ENCODE measurements at places on chromosomes 7 and 10.
A peak's percentile ranks its signal among the peaks of the same experiment; 100 is the strongest.

DNA sequence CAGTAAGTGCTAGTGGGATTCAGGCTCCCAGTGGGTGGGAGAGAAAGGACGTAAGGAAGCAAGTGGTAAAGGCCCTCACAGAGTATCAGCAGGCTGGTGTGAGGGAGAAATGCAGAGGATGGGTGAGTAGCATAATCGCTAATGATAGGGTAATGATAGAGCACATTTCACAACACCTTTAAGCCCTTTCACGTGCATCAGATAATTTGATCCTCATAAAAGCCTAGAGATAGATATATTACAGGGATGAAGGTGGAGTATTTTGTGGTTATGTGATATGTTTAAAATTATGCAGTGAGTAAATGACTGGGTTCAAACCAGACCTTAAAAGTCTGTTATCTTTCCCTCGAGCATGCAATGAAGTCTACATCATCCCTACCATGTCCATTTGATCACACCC lies 10.3 kb downstream of the LEP start:
- no peak for DNase-seq

DNA sequence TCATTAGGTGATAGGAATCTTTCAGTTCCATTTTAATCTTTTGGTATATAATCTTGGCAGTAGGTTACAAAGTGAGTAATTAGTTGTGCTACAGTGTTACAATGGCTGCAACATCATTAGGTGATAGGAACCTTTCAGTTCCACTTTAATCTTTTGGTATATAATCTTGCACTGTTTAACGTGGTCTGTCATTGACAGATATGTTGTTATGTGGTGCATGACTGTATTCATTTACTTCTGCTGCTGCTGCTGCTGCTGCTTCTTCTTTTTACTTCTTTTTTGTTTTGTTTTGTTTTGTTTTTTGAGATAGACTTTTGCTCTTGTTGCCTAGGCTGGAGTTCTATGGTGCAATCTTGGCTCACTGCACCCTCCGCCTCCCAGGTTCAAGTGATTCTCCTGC lies 28.6 kb downstream of the ST7 start:
- DNase-seq, result no peak

DNA sequence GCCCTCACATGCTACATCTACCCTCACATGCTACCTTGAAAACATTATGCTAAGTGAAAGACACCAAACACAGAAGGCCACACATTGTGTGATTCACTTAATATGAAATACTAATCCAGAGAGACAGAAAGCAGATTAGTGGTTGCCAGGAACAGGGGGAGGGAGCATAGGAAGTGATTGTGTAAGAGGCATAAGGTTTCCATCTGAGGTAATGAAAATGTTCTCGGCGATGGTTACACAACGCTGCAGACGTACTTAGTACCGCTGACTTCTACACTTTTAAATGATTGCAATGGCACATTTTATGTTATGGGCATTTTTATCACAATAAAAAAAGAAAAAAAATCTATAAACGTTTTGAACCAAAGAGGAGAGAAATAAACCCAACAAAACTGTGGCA lies 742.3 kb downstream of the TYW1 start:
- DNase-seq, result no peak

- DNase-seq, result no peak
These were observed 59.9 kb downstream of the BMPER start for GRCh38 chr7:33965183-33965744.

DNA sequence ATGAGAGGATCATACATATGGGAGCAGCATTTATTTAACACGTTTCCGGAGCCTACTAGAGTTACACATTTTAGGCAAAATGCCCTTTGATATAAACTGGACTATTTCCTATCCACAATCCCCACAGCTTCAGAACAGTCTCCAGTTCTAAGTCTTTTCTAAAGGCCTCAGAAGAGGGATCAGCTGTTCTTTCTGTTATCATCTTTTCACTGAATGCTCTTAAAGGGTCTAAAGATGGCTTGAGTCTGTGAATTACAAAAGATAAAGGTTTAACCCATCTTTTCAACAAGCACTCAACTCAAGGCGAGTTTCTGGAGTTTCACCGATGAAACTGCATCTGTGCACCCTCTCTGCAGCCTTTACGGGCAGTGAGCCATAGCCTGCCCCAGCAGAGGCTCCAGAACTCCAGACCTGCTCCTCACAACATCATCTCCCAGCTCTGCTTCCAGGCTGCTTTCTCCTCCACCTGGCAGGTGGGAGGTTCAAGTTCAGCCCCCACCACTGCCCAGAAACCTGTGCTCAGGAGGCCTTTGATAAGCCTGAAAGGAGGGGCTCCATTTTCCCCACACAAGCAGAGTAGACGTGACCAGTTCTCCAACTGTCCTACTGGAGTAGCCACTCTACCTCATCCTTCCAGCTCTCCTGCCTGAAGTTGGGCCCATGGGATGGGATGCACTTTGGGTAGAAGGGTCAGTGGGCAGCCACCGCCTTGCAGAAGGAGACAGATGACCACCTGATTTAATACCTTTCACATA lies 53.4 kb downstream of the HSPA12A start:
- DNase-seq, result no peak

DNA sequence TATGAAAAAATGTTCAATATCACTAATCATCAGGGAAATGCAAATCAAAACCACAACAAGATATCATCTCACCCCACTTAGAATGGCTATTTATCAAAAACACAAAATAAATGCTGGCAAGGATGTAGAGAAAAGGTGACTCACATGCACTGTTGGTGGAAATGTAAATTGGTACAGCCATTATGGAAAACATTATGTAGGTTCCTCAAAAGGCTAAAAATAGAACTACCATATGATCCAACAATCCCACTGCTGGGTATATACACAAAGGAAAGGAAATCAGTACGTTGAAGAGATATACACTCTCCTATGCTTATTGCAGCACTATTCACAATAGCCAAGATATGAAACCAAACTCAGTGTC lies 50.2 kb downstream of the CDK1 start:
- peak; percentile 26 for DNase-seq

DNA sequence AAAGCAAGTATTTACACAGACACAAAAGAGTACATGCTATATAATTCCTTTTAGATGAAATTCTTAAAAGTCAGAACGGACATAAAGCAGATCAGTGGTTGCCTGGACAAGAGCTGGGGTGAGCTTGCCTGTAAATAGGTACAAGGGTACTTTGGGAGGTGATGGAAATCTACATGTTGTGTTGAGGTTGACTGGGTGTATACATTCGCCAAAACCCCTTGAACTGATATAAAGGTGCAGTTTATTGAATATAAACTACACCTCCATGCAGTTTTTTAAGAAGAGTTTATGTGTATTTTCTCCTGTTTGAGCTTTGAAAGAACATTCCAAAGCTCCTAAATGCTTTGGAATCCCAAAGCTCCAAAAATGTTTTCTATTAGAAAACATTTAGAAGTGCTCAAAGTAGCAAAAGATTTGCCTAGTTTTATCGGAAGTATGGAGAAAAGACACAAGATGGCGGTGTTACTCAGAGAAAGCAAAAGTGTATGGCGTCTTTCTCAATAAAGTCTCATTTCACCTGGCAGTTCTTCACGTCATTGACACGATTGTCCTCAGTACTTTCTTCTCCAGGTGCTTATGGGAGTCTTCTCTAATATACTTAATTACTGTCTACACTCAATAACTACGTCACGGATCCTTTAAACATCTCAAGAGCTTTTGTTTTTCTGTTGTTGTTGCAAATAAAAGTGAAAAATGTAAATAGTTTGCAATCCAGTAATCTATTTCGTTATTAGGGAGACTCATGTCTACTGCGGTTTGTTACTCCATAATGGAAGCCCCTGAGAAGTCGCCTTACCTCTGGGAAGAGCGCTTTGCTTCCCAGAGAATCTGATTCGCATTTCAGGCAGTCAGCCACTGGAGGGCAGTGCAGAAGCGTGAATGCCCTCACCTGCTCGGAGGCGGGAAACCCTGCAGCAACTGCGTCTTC lies 14.7 kb upstream of the SEC61G start:
- DNase-seq, result peak; percentile 62

- no peak for DNase-seq
These were observed 62.4 kb downstream of the THNSL1 start for GRCh38 chr10:25078658-25079431.

- no peak for DNase-seq
These were observed 463.2 kb upstream of the C7orf33 start for GRCh38 chr7:148127374-148127773.

DNA sequence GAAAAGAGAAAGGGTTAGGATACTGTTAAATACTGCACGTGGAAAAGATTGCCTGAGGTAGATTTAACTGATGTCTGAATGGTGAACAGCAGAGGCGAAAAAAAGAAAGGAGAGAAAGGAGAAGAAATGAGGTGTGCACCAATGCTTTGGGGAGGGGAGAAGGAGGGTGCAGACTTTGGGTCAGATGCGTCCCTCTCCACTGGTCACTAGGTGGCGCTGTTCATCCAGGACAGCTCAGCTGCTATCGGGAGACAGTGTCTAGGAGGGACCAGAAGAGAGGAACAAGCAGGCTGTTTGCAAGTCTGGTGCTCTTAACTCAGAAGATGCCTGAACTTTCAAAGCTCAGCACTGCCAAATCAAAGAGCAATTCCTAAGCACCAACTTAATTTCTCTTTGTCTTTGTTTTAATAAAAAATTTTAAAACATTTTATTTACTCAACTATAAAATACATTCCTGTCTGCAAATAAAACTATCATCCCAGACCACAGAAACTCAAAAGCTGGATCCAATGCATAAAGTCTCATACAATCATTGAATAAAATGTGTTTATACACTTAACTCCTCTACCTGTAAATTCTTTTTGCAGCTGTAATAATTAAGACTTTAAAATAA lies 83.9 kb upstream of the PDLIM1 start:
- peak; percentile 86 for DNase-seq

- DNase-seq, result no peak
These were observed 8.6 kb upstream of the SUN1 start for GRCh38 chr7:823649-824048.

GRCh38 chr10:943334-944033 lies 12.0 kb upstream of the LARP4B start:
- DNase-seq, result no peak

DNA sequence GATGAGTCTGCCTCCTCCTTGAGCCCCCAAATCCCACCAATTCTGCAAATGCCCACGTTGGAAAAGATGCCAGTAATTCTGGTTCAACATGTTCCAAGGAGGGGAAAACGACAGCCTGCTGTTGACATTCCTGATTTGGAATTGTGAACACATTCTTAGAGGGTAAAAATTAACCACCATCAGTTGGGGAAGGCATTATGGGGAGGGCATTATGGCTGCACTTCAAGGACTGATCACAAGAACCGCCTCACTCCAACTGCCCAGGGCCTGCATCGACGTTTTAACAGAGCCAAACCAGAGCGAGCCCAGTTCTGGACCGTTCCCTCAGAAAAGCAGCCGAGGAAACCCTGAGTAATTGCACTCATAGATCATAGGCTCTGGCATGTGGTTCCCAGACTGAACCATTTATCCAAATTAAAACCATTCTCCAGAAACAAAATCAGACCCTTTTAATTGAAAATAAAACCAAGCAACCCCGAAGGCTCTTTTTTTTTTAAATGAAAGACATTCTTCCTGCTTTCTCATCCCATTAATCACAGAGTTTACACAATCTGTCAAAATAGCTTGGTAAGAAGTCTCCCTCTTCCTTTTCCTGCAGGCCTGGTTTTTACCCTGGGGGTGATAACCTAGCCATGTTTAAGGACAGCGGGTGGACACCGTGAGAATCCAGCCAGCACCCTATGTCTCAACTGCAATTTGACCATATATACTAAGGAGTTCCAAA lies 8.0 kb downstream of the TNS3 start:
- no peak for DNase-seq

GRCh38 chr10:73205081-73205480 lies 37.2 kb downstream of the FAM149B1 start:
- no peak for DNase-seq

GRCh38 chr10:16673443-16673842 lies 143.8 kb downstream of the RSU1 start:
- DNase-seq, result no peak

DNA sequence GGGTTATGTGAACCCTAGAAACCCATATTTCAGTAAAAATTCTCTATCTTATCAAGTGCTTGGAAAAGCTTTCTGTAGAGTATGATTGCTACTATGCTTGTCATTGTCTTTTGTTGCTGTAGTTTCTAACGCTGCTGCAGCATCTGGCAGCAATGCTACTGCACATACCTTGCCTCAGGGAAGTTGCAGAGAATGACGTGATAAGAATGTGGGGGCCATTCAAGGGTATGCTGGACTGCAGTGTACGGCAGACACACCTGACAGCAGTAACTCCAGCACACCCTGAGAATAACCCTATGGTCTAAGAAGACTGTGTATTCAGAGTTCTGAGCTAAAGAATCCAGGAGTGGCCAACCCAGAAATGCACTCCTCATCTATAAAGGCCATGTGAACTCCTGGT lies 20.5 kb downstream of the TRIM4 start:
- no peak for DNase-seq

DNA sequence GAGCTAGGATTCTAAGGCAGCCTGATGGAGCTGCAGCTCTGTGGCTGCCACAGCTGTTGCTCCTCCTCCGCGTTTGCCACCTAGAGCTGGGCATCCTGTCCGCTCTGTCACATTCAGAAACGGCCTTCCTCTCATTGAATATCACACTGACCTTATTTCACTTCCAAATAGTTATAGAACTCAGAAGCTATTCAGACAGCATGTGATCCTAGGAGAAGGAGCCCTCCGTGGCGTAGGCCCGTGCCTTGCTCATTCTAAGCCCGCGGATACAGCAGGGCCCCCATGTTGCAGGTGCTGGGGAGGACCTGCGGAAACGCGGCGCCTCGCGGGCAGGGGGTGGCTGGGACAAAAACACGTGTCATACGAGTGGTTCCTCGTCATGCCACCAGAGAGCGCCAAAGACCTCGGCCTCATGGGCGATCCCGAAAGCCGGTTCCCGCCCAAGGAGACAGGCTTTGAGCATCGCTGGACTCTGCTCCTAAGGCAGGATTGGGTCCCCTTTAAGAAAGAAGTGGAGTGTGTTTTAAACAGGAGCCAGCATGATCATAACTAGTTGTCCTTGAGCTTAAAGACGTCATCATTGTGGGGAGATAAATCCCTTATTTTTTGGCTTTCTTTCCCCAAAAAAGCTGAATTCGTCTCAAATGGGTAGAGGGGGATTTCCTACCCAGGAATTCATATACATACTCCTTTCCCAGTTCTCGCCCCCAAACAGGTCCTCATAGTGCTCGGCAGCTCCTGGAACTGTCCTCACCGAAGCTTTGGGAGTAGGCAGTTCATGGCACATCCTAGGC lies 17.9 kb upstream of the FIGNL1 start:
- peak; percentile 87 for DNase-seq

- DNase-seq, result no peak
These were observed 156.1 kb downstream of the KIF20B start for GRCh38 chr10:89857431-89858042.

- DNase-seq, result no peak
These were observed 29.0 kb downstream of the JAKMIP3 start for GRCh38 chr10:132094581-132095234.

- DNase-seq, result peak; percentile 29
These were observed 43.5 kb downstream of the AOC1 start for GRCh38 chr7:150895809-150896208.

Measured in K562 (cell line).